ENCODE measurements at places on chromosomes 2 and 18.

DNA sequence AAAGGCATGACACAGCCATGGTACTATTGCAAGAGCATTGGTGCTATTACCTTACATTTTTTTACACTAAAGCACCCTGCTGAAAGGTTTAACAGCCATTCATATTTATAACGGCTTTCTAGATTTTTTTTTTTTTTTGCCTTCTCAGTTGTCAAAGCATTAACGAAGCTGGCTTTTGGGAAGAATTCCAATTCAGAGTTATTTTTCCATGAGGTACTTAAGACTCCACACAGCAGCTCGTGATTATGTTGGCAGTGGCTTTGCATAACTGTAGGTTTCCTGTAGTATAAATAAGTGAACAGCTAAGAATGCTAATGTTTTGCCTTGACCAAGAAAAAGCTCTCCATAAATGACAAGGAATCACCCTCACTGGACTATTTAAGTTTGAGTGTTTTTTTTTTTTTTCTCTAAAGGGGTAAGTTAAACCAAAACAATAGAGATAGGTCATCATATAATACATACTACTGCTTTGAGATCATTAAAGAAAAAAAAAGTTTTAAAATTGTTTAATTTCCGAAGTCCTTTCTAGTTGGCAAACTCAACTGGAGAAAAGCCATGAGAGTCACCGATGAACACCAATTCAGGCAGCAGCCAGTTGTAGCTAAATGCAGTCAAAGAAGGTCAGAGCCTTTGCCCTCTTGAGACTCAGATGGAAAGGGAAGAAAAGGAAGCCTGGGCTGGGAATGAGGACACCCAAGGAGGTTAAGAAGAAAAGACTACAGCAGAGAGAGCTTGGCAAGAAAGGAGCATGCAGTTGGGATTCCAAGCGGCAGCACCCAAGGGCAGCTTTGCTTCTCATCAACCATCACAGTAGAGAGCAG is 187.4 kb upstream of the NCKAP5 start:
- DNase-seq: no peak

GRCh38 chr2:118859157-118859770 is 11.8 kb upstream of the EN1 start:
- DNase-seq: no peak

DNA sequence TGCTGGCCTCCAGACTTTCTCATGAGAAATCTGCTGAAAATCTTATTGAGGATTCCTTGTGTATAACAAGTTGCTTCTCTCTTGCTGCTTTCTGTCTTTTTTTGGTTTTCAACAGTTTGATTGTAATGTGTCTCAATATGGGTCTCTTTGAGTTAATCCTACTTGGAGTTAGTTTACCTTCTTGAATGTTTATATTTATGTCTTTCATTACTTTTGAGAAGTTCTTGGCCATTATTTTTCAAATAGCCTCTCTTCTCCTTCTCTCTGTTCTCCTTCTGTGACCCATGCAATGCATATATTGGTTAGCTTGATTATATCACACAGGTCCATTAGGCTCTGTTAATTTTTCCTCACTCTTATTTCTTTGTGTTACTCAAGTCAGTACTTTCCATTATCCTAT is 67.4 kb upstream of the ADAM23 start:
- DNase-seq: no peak

DNA sequence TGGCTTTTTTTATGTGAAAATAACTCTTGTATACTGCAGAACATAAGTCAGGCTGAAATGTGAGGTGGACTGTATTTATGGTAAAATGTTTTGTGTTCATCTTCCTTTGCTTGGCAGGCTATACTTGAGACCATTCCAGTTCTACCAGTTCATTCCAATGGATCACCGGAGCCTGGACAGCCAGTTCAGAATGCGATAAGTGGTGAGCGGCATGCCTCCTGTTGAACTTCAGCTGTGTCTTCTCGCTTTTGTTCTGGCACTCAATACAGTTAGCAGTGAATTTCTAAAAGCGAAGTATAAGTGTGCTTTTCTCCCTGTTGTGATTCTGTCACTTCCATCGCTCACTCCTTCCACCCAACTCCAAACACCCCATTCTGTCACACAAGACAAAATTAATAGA is 138.5 kb downstream of the ARHGAP28 start:
- no peak for DNase-seq

DNA sequence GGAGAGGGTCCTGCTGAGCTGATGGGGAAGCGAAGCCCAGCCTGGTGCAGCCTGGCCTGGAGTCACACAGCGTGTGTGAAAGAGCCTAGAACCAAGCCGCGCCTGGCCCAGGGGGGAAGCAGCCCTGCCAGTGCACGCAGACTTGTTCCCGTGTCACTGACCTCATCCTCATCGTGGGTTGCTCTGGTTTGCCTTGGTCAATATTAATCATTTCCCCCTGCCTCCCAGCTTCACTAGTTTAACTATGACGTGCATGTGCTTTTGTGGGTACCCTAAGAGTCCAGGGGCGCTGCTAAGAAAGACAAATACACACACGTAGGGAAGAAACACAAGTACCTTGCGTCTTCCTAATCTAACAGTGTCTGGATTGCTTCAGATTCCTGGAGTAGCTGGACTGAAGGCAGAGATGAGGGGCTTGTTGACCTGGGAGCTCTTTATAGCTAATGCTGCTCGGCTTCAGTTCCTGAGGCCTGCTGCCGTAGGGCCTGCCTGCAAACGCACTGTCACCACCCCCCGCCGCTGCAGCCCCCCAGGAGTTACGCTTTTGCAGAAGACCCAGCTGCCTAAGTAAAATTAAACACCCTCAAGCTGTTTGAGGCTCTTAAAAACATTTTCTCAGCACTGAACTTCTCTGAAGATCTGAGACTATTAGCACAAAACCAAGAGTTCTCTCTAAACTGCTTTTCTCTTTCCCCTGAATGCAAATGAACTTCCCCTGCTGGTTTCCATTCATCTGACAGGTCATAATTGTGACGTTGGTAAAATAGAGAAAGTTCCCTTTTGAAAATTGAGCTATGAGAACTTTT is 159.2 kb downstream of the FAM210A start:
- no peak for DNase-seq

DNA sequence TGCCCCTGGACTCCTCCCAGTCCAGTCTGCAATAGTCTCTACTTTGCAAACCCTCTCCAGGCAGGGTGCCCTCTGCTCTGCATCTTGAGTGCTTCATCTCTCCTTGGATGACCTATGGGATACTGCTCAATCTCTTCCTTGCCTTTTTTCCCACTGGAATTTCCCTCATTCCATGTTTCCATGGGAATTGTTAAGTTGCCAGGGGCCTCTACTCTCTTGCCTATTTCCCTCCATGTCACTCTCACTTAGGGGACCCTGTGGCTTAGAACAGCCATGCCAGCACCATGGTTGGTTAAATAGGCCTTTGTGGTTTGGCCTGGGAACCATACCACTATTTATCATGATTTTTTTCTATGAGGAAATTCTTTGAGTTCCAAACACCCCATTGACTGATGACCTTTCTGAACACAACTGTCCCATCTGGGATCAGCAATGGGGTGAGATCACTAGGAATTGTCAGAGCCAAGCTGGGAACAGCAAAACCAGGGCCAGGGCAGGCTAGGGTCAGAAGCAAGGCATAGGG is 91.4 kb upstream of the RBMS1 start:
- no peak for DNase-seq

DNA sequence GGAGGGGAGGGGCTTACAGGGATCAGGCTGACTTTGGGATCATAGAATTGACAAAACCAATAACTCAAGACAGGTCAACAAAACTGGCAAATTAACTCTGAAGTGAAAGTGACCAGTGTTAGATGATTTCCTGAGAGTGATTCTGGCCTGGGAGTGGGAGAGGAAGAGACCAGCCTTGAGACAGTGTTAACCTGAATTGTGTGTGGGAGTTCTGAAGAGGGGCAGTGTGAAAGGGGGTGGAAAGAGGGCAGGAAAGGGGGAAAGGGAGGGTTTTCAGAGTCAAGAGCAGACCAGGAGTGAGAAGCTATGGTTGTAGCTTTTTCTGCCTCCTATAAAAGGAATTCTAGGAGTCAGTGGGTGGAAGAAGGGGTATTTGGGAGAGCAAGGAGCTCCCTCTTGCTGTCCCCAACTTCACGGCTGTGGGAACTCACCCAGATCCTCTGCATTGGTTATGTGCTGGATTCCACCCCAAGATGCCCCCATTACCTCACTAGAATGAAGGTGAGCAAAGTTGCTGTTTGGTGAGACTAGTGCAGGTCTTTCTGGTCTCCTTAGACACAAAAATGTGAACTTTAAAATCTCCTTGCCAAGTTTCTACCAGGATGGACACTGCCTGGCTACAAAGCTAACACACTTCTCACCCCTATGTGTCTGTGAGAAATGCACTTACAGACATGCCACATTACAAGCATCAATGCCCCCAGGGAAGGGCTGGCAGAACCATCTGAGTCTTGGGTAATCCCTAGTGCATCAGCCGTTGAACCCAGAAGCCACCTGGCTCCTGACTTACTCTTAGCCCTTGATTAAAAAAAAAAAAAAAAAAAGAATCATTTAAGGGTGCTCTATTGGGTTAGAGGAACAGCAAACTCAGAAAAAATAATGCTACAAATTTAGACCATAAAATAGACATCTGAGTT is 61.6 kb downstream of the BMP10 start:
- no peak for DNase-seq

All from stimulated activated CD8-positive, alpha-beta memory T cell treated with anti-CD3 and anti-CD28 coated beads, Interleukin-15, amount 100 ng/mL, for 24 hours (primary cell).